RWPE2 (cell line): ENCODE measurements at places on chromosomes 2 and 18.

GRCh38 chr2:222064286-222064685 lies 234.5 kb downstream of the PAX3 start:
- DNase-seq = no peak

DNA sequence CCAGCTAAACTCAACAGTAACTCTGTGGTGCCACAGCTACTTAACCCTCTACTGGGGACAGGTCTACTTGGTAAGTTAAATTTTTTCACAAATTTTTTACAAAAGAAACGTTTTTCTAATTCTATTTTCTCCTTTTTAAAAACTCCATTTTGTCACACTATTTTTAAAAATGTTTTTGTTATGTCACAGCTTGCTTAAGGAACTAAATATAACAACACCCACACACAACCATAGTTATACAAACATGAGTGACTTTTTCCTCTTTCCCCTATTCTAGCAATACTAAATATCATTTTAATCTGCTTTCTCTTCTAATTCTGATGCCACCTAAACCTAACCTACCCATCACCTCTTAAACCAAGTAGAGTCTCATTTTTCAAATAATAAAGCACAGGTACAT lies 160.5 kb upstream of the EPC2 start:
- DNase-seq = no peak

GRCh38 chr2:949384-950079 lies 1.1 kb upstream of the SNTG2 start:
- no peak for DNase-seq

DNA sequence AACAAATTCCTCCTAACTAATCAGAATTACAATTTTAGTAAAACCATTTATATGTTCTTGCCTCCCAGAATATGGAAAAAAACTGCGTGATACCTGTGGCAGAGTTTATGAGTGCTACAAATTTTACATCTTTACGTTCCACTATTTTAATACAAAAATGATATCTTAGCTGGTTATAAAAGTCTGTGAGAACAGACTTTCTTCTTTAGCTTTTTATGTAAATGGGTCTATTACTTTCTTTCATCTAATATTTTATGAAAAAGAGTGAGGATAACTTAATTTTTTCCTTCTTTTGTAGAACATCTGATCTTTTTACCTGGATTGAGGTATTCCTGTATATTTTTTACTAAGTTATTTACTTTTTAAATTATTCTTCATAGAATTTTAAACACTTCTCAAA lies 22.1 kb upstream of the REG3A start:
- DNase-seq = no peak

DNA sequence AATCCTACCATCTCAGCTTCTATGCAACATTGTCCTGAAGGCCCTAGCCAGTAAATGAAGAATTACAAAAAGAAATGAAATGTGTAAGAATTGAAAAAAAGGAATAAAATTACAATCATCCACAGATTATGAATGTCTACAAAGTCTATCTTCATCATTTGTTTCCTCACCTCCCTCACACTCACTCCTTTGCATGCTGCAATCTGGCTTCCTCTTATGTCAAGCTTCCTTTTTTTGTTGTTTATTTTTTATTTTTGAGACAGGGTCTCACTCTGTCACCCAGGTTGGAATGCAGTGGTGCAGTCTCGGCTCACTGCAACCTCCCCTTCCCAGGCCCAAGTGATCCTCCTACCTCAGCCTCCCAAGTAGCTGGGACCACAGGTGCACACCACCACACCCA lies 129.0 kb downstream of the CABYR start:
- DNase-seq = no peak

DNA sequence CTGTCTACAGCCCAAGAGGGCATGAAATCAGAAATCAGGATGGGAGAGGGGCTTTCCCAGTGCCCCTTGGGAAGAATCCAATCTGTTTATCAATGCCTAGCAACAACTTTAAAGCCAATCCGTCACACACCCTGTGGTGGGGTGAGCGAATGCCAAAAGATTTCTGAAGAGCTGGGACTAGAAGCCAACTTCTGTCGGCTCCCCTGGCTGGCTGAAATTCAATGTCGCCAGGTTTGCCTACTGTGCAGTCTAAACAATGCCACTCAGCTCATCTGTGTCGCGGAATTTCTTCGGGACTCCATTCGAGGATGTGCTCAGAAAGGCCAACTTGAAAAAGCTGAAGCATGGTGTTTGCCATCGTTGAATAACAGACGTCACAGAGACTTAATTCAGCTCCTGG lies 31.5 kb upstream of the NCKAP5 start:
- DNase-seq = no peak

DNA sequence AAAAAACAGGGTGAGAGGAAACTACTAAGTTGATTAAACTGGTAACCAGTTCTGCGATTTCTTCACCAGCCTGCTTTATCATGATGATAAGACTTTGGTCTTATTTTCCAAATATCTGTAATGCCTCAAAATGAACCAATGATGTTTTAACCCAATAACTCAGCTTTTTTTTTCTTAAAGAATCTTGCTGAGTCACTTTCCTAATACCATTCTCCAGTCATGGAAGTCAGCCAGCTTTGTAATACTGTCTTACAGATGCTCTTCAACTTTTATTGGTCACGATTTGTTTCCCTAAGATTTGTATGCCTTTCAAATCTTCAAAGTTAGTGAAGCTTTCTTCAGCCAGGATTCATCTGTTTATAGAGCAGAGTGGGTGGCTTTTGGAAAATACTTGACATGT lies 47.7 kb upstream of the SMIM21 start:
- DNase-seq = no peak

GRCh38 chr2:216012133-216012829 lies 1.1 kb downstream of the MREG start:
- no peak for DNase-seq

GRCh38 chr2:226732478-226733188 lies 67.0 kb downstream of the IRS1 start:
- DNase-seq = no peak

DNA sequence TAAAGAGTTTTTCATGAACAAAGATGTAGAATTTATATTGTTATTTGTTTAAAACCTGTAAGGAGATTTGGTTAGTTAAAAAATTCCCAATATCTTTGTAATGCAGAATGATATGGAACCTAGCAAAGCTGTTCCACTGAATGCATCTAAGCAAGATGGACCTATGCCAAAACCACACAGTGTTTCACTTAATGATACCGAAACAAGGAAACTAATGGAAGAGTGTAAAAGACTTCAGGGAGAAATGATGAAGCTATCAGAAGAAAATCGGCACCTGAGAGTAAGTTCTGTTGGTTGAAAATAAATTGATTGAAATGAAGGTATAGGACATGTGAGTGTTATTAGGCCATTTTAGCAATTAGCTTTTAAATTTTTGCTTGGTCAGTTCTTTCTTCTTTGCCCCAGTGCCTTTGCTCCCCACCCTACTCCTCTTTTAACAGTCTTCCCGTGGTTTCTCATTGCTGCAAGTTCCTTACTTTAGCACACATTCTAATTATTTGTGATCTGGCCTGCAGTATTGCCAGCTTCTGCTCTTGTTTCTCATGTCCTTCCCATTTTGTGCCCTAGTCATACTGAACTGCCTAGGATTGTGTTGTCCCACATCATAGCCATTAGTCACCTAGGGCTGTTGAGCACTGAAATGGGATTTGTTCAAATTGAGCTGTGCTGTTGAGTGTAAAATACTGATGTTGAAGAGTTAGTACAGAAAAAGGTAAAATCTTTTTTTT lies 36.6 kb downstream of the VAPA start:
- DNase-seq = no peak
